Thoracic aorta (tissue), 2 donors: ENCODE measurements at places on chromosomes 11 and 22. TPM values are rescaled to one million over a fixed set of nuclear protein-coding genes. Genes with fewer than 3 reads are reported as not detected.

The CCDC188 gene
- not detected for total RNA-seq

GRCh38 chr11:15750535-15751308, 605.6 kb downstream of the SOX6 start:
- no peaks in the 10 kb centered on the region for H3K27me3 ChIP-seq
- no peaks in the 10 kb centered on the region for H3K36me3 ChIP-seq
- H3K27ac ChIP-seq: no peak overlapping the region
- H3K4me3 ChIP-seq: no peak overlapping the region
- no peak for DNase-seq
- H3K4me1 ChIP-seq: no peaks in the 10 kb centered on the region

The FAM227A gene
- total RNA-seq: 1.9 TPM

The CERK gene
- 72.8 TPM for total RNA-seq

DNA sequence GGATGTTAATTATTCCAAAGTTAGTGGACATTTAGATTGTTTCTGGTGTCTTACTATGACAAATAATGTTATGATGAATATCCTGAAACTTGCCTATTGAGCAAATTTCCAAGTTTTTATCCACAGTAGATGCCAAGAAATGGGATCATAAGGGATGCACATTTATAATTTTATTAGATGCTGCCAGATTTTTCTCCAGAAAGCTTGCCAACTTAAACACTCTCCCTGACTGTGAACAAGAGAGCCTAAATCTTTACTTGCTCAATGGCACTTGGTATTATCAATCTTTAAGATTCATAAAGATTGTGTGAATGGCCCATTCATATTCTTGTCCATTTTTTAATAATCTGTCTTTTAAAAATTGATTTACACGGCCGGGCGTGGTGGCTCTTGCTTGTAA, 82.4 kb downstream of the SPON1 start:
- H3K27ac ChIP-seq: no peak overlapping the region
- peaks cover 17% of the 10 kb centered on the region for H3K4me1 ChIP-seq
- no peaks in the 10 kb centered on the region for H3K27me3 ChIP-seq

DNA sequence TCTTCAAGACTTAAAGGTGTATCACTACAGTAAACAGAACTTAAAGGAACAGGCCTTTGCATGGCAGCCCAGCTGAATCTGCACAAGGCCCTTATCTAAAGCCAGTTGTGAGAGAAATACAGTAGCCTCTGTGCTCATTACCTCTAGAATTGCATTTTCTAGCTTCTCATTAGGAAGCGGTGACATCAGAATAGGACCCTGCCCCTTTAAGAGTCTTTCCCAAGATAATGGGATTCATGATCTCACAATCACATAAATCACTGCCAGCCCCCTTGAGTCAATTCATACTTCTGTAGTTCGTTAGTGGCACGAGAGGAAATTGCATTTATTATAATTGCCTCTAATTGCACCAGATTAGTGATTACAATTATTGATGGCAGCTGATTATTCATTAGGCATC, 170.3 kb downstream of the NTM start:
- H3K4me1 ChIP-seq: no peaks in the 10 kb centered on the region
- H3K27ac ChIP-seq: no peak overlapping the region
- no peak for DNase-seq
- no peaks in the 10 kb centered on the region for H3K27me3 ChIP-seq
- no peaks in the 10 kb centered on the region for H3K36me3 ChIP-seq

The TUBGCP6 gene
- 80.1 TPM for total RNA-seq

The SERHL2 gene
- total RNA-seq: not detected

The MAPK8IP1 gene
- 9.5 TPM for total RNA-seq
